H9 (cell line): ENCODE measurements at places on chromosomes 16 and 17. TPM values are rescaled to one million over a fixed set of nuclear protein-coding genes. Genes with fewer than 3 reads are reported as not detected.

GRCh38 chr16:4709481-4709880, 16.1 kb downstream of the NUDT16L1 start:
- no peaks in the 10 kb centered on the region; the same call in 1 of the 2 replicates for H3K4me1 ChIP-seq
- no peak overlapping the region for H3K27ac ChIP-seq
- no peak for DNase-seq
- H3K4me3 ChIP-seq = no peak overlapping the region
- no peaks in the 10 kb centered on the region for H3K27me3 ChIP-seq

SSTR5 gene
- 0.22 and 0.37 TPM in 2 replicates for total RNA-seq

DNA sequence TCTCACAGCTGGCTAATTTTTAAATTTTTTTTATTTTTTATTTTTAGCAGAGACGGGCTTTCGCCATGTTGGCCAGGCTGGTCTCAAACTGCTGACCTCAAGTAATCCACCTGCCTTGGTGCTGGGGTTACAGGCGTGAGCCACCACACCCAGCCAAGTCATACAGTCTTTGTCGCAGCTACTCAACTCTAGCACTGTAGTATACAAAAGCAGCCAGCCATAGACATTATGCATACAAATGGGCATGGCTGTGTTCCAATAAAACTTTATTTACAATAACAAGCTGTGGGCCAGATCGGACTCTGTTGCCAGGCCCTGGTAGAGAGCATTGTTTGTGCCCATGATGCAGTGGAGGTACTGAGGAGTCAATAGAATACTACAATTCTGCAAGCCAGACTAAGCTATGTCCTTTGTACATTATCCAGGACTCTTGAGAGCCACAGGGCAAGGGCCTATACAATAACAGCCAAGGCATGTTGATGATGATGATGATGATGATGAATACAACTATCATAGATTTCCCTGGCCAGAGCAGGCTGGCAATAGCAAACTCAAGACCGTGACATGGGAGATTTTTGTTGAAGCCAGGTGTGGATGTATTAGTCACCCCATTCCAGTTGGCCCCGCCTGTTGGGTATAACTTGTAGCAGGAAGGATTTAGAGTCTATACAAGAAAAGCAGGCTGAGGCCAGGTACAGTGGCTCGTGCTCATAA, 101.8 kb downstream of the MYH11 start:
- H3K27ac ChIP-seq = no peak overlapping the region
- no peak for DNase-seq
- H3K4me1 ChIP-seq = no peaks in the 10 kb centered on the region
- H3K27me3 ChIP-seq = no peaks in the 10 kb centered on the region
- H3K36me3 ChIP-seq = no peaks in the 10 kb centered on the region
- no peak overlapping the region for H3K4me3 ChIP-seq

HSPB9 gene
- total RNA-seq = 0.15 and 0.18 TPM in 2 replicates

GRCh38 chr16:26120729-26121128, 429.0 kb downstream of the HS3ST4 start:
- H3K27me3 ChIP-seq = no peaks in the 10 kb centered on the region
- H3K27ac ChIP-seq = no peak overlapping the region
- H3K36me3 ChIP-seq = no peaks in the 10 kb centered on the region
- peaks cover 9% of the 10 kb centered on the region; the same call in 1 of the 2 replicates for H3K4me1 ChIP-seq
- no peak for DNase-seq
- H3K4me3 ChIP-seq = no peak overlapping the region
